ENCODE measurements at places on chromosomes 2 and 18.

- no peak for DNase-seq
Observed at GRCh38 chr2:165594935-165595255, 125.4 kb downstream of the CSRNP3 start.

DNA sequence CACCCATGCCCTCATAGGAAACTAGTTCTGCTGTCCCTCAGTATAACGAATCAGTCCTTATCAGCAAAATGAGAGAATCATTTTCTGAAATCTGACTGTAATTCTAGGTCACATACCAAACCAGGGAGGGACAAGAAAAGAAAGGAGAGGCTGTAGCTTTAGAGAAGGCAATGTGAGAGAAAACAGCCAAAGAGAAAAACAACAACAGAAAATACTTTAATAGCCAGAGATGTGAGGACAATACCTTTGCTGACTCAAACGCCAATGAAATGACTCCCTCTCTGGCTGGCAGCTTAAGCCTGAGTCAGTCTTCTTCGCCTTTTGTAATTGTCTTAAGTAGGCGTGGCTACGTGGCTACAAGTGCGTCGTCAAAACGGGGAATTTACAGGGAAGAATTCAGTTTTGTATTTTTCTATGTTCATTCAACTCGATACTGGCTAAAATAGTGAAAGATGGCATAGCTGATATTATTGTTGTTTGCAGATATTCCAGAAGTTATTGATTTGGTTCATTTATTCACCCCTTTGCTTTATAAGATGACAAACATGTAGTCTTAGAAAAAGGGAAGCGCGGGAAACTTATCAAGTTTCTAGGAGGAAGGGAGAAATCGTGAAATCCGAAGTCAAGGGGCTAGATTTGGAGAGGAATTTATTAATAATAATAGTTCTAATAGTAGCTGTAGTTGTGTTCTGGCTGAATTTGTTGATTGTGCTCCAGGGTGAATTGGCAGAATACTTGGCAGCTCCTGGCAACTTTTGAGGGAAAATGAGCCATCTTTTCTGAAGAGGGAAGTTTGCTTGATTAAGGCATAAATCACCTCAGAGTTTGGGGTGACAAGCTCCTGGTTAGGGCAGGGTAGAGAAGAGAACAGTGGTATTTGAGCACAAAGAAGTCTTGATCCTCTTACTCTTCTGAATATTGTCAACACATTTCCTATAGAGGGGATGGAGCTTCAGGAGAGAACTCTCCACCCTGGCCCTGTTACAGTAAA, at the start of gene IL1A:
TSS of gene IL1A (minus strand) at position 295 of the 991 bp plus-strand sequence. CDS start 723 bp downstream, outside the sequence.
- no peak for DNase-seq

DNA sequence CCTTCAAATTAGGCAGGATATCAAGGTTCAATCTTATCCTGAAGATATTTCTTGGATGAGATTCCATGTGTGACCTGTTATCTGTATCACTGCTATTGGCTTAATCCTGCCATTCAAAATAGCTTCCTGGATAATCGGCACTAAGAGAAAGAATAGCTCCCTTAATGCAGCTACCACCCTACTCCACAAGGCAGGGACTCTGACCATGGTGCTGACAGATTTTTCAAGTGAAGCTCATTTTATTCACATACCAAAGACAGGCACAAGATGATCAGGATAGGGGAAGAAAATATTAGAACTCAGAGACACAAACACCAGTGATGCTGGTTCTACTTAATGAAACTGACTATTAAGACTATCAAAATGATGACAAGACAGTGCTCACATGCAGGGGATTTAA, 74.9 kb downstream of the ORC4 start:
- no peak for DNase-seq

DNA sequence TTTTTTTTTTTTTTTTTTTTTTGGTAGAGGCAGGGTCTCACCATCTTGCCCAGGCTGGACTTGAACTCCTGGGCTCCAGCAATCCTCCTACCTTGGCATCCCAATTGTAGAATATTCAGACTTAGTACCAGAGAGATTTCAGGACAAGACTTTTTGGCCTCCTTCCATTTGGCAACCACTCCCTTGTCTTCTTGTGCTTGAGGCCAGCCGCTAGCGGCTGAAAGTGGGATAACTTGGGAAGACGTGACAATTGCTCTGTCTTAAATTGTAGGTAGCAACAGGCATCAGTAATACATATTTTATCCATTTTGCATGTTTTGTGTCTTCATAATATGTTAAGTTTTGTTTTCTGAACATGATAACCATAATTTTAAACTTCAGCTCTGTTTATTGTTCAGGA, 53.3 kb upstream of the TTN start:
- no peak for DNase-seq

DNA sequence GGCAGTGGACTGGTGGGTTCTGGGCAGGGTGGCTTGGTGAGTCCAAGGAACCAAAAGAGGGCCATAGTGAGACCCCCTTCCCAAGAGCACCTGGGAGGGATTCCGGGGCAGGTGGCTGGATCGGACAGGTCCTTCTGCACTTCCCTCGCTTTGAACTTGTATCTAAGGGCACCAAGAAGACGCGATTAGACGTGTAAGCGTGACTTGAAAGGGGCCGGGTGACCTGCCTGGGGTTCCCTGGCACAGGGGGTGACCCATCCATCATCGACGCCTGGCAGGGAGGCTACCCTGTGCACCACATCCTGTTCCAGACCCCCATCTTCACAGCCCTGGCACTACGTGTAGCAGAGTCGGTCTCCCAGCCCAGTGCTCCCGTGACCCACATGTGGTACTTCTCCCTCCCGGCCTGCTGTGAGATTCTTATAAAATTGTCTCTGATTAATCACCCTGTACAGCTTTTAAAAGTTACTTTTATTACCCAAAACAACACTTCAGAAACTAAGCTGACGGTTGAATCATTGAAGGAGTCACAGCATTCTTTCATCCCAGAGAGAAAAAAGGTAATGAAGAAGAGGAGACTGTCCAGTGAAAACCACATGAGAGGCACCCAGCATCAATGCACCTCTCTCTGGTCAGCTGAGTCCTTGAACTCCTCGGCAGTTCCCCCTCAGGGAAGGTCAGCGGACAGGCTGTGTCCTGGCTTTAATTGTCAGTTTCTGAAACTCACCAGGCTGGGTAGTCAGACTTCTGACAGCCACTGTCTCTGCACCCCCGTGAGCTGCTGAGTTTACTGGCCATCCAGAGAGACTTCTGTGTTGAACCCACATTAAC, 13.0 kb downstream of the SH3BP4 start:
- DNase-seq = no peak

DNA sequence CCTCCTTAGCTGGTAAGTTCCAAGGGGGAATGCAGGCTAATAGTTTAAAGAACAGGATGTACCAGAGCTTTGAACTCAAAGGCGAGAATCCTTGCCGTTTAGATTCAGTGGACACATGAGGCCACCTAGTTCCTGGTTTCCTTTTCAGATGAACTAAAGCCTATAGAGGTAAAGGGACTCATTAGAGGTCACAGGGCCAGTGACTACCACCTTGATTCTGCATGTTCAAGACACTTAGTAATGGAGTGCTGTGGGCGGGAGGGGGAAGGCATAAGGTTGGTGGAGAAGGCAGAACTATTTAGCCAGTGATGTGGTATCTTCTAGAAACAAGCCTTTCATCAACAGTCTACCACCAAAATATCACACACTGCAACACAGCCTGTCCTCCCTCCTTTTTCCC, 47.9 kb downstream of the ARHGEF33 start:
- no peak for DNase-seq

DNA sequence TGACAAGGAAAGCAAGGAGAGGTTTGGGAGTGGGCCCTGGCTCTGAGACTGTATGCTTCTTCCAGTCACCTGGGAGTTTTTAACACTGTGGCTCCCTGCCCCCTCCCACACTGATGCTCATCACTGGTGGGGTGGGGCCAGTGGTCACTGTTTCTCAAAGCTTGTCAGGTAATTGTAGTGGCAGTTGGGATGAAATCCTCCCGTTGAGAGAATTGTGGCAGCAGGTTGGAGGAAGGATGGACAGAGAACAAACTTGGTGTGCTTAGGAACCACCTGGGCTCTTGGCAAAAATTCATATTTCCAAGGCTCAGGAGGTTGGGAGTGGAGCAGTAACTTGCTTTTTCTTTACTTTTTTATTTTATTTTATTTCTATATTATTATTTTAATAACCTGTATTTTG, 25.1 kb downstream of the DGKD start:
- DNase-seq = no peak

Data from activated CD4-positive, alpha-beta T cell treated with anti-CD3 and anti-CD28 coated beads, Interleukin-2, amount 50 U/mL, for 24 hours (primary cell).